ENCODE measurements at places on chromosomes 5 and 9.

DNA sequence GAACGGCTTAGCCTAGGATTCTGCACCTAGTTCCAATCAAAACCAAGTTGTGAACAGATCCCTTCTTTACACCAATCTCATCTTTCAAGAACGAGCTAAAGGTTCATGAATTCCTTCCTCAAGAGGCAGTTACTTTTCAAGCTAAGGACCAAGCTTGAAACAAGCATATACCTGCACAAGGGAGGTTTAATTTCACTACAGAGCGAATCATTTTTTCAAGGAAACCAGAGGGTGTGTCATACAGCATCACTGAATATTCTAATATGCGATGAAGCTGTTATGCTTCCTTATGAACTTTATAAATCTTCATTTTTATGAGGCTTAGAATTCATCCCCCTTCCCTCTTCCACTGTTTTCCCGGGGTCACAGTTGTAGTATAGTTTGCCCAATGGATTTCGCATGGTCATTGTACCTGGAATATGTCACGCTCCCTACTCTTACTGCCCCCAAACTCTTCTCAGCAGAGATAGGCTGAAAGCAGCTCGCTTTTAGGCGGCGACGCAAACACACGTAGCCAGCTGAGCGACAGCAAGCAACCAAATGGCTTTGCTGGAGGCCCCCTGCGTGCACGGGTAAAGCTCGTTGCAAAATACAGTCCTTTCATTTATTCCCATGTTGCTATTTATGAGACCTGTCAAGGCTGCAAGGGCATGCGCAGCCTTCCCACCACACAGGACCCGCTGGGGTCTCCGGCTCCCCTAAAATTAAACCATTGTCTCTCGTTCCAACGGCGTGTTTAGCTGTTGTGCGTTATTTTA lies 832 bp downstream of the LMBRD2 start:
- peak; percentile 20 for DNase-seq

DNA sequence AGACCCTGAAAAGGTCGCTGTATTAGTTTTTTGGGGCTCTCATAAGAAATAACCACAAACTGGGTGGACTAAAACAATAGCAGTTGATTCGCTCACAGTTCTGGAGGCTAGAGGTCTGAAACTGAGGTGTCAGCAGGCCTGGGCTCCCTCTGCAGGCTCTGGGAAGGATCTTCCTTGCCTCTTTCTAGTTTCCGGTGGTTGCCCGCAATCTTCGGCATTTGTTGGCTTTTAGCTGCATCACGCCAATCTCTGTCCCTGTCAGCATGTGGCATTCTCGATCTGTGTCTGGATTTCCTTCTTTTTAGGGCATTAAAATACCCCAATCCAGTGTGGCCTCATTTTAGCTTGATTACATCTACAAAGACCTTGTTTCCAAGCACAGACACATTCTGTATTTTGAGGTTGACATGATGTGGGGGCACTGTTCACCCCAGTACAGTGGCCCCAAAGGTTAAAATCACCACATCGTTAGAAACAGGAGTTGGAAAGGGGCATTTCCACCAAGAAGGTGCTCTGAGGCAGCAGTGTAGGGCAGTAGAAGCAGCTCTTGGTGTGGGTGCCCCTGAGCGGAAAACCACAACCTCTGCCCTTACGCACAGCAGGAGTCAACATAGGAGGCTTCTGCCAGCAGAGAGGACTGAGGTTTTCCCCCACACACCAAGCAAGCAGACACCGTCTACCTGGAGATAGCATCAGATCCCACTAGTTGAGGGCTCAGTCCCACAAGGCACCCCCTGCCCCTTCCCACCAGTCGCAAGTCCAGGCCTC lies 13.5 kb downstream of the ZNF79 start:
- DNase-seq: no peak

GRCh38 chr9:32986971-32987370 lies 14.5 kb downstream of the APTX start:
- DNase-seq: no peak

GRCh38 chr9:71928806-71929205 lies 17.4 kb downstream of the C9orf85 start:
- DNase-seq: no peak

GRCh38 chr5:161719157-161719556 lies 33.6 kb downstream of the GABRA6 start:
- DNase-seq: no peak

DNA sequence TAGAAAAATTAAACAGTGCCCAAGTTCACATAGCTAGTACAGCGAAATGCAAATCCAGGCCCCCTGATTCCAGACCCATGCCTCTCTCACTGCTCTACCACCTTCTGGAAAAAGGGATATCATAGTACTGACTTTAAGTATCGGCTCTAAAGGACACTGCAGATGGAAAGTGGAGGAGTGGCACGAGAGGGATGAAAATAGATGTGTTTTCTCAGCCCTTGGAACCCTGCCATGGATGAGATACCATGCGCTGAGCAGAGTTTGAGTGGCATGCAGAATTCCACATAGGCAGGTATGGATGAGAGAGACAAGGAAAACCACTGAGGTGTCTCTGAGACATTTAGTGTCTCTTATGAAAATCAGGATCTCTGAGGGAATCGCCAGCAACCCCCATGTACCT lies 18.8 kb downstream of the CKMT2 start:
- DNase-seq: no peak

- no peak for DNase-seq
Measured at GRCh38 chr9:120689860-120690259, 24.4 kb downstream of the MEGF9 start.

DNA sequence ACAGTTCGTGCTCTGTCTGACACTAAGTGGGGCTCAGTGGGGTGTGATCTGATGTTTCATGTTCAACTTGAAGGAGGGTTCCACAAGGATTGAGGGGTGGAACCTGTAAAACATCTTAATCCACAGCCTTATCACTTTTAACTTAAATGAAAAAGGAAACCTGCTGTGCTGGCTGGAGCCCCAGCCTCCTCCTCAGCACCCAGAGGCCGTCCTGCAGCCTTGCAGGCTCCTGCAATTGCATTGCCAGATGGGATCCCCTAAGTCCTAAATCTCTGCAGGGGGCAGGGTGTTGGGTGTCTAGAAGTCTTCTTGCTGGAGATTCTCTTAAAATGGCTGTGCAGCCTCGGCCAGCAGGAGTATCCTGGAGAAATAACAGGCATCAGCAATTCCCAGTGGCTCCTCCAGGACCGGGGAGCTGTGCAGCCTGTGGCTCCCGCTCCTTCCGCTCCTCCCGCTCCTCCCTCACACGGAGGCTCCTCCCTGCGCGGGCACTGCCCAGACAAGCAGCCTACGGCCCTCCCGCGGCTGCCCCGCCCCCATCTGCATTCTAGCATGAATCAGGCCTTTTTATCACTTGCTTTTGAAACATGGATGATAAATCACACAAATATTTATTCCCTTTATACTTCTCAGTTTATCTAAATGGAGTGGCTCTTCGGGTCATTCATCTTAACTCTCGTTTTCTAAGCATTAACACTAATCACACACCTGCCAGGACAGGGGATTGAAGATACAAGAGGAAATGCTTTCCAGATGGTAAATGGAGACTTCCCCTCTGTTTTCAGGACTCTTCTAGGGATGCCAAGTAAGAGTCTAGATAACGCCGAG lies 131.0 kb downstream of the ADAMTS16 start:
- no peak for DNase-seq

DNA sequence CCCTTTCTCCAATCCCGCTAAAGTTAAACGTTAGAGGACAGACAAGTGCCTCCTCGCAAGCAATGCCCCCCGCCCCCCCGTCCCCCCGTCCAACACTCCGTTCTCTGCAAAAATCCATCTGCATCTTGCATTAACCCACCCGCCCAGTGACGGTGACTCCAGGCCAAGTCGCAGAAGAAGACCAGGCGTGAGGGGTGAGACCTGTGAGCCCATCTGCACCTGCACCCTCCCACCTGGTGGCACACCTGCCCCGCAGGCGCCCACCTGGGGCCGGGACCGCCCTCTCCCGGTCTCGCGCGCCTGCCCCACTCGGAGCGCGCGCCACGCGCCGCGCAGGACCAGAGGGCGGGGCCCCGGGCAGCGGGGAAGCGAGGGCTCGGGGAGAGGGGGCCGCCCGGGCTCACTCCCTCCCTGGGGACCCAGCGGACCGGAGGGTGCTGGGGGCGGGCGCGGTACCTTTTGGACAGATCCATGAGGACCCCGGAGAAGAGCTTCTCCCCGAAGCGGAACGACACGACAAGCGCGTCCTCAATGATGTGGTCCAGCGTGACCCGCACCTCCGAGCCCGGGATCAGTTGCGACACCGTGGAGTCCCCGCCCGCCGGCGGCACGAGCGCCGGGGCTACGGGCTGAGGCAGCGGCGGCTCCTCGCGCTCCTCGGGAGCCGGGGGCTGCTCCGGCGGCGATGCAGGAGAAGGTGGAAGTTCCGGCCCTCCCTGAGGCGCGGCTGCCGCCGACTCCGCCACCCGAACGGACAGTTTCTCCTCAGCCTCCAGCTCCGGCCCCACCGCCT lies 705 bp downstream of the PWWP2A start:
- DNase-seq: peak; percentile 18

DNA sequence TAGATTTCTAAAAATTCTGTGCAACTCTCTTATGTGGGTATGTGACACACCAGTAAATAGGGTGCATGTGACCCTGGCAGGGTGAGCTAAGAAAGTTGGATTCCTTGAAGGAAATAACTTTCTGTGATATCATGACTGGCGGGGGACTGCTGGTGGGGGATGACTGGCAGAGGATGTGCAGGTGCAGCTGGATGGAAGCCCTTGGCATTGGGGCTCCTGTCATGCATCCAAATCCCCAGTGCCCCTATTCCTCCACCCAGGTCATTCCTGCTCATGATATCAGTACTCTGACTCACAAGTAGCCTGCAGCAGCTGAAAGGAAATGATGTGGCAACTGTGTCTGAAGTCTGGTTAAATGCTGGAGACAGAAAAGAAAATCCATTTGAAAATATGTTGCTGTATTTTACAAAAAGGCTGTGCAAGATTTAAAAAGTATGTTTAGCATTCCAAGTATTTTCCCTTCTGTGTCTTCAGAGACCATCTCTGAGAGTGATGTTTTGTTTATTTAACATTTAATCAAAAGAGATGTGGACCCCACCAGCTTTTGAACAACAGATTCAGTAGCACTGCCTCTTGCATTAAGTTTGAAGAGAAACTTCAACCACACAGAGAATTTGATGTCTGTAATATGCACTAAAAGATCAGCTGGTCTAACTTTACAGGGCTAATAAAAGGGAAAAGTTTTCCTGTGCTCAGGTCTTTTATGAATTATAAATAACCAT lies 17.9 kb upstream of the ZSWIM6 start:
- no peak for DNase-seq

DNA sequence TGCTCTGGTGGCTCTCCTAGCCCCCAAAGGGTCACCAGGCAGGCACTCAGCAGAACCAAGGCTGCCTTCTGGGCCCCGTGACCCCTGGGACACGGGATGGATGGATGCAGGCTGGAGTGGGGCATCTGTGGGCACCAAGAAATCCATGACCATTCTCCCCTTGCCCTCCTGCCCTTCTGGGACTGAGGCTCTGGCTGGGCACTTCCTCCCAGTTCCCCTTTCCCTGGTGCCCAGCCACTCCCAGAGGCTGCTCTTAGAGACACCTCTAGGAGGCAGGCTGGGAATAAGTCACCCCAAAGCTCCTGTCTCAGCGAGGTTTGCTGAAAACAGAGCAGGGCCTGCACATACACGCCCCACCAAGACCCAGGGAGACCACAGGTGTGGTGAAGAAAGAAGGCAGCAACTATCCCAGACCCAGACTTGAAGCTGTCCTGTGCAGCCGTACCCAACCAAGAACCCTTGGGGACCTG lies 943 bp downstream of the STING1 start:
- DNase-seq: no peak

Measured in activated CD4-positive, alpha-beta T cell treated with anti-CD3 and anti-CD28 coated beads for 24 hours (primary cell).